ENCODE measurements at places on chromosomes 7 and 10.

- no peak for DNase-seq
These were observed 51.5 kb downstream of the HK1 start for GRCh38 chr10:69329721-69330178.

- no peak for DNase-seq
These were observed 30.8 kb upstream of the CHST15 start for GRCh38 chr10:124124123-124124768.

GRCh38 chr10:12400266-12400931 is 51.1 kb downstream of the CAMK1D start:
- DNase-seq: no peak

GRCh38 chr10:97333351-97333600 is 1.3 kb downstream of the FRAT2 start:
- no peak for DNase-seq

DNA sequence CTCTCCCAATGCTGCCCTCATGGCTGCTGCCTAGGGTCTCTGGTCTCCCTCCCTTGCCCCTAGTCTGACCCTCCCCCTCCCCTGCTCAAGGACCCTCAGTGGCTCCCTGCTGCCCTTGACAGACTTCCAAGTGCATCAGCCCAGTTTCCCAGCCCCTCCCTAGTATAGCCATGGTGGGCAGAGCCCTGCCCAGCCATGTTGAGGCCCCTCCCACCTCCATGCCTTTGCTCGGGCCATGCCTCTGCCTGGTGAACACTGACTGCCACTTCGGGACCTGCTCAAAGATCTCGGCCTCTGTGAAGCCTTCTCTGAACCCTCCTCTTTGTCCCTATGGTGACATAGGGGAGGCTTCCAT is 73.2 kb downstream of the MYL10 start:
- DNase-seq: no peak
